ENCODE measurements at places on chromosomes 5 and 9.

- no peak for DNase-seq
Measured at GRCh38 chr5:133399247-133399891, 213.0 kb downstream of the FSTL4 start.

DNA sequence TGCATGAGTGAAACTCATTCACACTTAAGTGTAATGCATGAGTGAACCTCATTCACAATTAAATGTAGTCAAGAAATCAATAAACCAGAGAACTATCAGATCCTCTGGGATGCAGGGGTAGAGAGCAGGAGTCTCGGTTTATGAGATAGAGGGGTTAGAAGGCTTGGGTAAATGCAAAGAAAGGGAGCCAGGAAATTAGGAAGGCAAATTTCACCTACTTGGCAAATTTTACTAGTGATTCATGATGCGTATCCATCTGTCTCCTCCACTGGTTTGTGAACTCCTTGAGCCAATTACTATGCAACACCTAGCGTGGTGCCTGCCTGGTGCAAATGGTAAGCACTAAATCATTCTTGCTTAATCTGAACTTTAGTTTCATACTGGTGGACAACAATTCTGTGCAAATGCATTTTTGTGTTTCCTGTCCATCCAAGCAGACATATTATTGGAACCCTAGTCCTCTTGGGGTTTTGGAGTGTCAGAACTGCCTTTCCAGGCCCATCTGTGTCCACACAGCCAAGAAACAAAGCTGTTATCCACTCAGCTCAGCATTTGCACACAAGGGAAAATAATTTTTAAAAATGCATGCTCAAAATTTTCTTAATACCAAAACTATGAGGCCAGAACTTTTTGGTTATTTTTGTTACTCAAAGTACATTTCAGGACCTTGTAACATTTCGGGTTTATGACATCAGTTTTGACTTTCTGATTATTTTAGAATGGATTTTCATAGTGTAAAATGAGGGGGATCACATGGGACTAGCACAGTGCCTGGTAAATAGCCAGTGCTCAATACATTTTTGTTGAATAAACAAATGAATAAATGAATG lies 5.2 kb downstream of the HAPLN1 start:
- DNase-seq = no peak

DNA sequence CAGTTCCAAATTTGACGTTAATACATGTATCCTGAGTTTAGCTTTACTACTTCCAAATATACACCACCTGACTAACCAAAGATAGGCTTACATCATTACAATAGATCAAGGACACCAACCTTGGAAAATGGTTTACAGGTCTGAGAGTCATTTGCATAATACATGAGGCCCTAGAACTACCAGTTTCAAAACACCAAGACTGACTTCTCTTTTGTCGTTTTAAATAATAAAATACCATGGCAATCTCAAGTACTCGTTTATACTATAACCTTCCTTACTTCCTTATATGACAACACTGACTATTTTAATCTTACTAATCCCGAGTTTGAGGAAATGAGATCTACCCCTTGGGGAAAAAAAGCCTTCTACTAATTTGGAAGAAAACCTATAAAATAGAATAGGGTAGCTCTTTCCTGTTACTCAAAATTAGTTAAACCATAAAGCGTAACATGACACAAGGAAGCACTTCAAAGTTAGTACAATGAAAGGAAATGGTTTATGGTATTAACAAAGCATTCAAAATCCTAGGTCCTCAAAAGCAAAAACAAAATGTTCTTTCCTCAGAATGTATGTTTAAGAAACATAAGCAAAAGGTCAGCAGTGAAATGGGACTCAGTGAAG lies 42.1 kb downstream of the UBQLN1 start:
- no peak for DNase-seq

DNA sequence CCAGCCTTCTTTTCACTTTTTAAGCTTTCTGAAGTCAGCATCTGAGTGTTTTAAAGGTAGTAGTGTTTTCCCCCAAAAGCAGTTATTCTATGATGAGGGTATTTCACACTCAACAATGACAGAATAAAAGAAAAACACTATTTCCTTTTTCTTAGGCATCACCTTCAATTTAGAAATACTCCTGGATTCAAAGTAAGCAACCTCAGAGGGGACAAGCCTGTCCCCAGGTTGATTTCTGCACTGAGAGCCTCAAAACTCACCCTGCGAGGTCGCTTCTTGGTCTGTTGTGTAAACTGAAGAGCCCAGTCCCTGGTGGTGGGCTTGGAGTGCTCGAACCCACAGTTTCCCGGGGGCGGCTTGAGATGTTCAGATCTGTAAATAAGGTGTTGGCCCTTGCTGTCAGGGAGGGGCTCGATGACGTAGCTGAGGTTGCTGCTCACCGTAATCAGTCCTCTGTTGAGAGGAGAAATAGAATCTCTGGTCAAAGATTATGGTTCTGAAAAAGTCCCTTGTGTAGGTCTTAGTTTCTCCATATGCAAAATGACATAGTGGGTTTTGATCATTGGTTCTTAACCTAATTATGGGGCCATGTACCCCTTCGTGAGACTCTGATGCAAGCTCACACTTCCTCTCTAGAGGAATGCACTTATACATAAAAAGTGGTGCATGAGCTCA lies 55.9 kb downstream of the ADAM19 start:
- DNase-seq = no peak

GRCh38 chr5:164002214-164002613 lies 496.8 kb downstream of the MAT2B start:
- DNase-seq = no peak

DNA sequence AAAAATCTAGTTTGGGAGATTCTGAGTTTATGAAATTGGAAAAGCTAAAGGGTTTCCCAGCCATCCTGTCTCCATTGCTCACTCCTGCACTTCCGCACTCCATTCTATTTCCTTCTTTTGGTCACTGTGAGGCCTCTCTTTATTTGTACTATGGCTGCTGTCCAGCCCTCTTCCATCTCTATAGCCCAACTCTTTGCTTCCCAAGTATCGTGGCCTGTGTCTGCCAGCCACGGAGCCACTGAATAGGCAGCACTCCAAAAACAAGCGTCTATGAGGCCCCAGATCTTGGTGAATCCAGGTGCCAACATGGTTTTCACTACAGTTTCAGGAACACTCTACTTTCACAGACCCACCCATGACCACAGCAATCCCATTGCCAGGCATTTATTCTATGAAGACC lies 37.2 kb downstream of the GRAMD2B start:
- no peak for DNase-seq

- DNase-seq = no peak
Measured at GRCh38 chr9:80509358-80509757, 937.6 kb downstream of the TLE4 start.

- DNase-seq = no peak
Measured at GRCh38 chr5:178312880-178313282, 80.3 kb upstream of the PHYKPL start.

DNA sequence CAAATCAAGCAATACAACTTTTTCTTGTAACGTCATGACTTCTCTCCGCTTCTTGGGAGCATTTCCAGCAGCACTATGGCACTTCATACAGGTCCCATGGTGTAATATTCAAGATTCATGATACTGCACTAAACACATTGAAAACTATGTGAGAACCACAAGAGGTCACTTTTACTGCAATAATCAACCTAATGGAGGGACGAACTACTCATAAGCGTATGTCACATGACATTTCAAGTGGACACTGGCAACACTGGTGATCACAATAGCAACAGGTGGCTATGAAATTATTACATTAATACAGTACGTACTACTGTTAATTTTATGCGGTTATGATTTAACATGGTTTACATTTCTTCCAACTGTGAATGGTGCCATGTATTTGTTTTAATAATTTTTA lies 78.6 kb upstream of the TBC1D9B start:
- DNase-seq = no peak

DNA sequence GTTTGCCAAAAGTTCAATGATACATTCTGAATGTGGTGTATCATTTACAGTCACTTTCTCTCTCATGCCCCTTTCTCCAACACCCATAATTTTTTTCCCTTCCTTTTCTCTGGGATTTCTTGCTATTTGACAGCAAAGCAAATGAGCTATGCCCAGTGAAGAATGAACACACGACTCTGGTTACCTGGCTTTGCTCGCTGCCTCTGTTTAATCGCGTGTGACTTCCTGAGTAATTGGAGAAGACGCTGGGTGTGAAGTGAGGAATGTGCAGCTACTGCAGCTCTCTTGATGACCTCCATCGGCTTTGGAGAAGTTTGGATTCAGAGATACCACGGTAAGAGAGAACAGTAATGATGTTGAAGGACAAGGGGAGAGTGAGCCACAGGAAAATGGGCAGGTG lies 651.8 kb downstream of the KIF4B start:
- DNase-seq = no peak

DNA sequence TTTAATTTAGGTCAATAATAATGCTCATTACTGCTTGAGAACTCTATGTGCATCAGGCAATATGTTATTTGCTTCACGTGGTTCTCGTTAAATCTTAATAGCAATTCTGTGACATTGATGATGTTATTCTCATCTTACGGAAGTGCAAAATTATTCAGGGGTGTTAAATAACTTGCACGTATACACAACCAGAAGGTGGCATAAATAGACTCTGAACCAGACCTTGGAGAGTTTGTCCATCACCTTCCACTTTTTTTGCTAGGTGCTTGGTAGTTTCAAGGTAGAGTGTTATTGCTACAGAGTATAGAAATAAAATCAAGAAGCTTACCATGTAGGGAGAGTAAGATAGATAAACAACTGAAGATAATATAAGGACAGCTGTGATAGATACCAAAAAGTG lies 23.6 kb upstream of the TNFAIP8 start:
- DNase-seq = no peak

DNA sequence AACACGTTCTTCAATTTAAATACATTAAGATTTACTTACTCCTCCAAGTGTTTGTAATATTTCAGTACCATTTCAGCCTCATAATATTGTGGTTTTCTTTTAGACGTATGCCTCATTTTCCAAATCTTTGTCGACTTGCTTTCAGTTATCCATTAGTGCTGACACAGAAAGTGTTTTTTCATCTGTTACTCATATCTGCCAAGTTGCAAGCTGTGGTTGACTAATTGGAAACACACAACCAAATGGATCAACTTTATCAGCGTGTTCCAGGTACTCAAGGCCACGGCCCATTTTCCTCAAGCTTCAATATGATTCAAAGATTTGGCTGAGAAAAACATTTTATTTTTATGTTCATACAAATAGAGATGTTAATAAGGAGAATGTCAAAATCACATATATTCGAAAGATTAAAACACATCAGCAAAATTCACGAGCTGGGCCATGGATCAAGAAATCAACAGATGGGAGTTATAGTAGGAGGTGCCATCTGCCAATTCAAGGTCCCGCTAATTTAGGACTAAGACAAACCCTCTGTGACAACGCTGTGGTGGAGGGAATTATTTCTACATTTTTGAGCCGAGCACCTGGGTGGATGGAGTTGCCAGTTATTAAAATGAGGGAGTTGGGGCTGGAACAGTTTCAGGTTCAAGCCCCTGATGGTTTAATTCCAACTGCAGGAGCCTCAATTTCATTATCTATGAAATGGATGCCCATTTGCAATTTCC lies 27.2 kb upstream of the CCNJL start:
- DNase-seq = no peak

GRCh38 chr5:167049043-167049663 lies 1242.3 kb upstream of the WWC1 start:
- DNase-seq = peak; percentile 12

- no peak for DNase-seq
Measured at GRCh38 chr9:112380102-112380824, at the start of gene HSDL2. Gene HSDL2, plus strand, starts transcription at chr9:112380108. Its CDS starts 56 bp downstream, at chr9:112380164.

- no peak for DNase-seq
Measured at GRCh38 chr5:7857926-7858632, 7.1 kb upstream of the CFAP90 start.

- DNase-seq = no peak
Measured at GRCh38 chr5:25862276-25862675, 1176.1 kb downstream of the CDH9 start.

DNA sequence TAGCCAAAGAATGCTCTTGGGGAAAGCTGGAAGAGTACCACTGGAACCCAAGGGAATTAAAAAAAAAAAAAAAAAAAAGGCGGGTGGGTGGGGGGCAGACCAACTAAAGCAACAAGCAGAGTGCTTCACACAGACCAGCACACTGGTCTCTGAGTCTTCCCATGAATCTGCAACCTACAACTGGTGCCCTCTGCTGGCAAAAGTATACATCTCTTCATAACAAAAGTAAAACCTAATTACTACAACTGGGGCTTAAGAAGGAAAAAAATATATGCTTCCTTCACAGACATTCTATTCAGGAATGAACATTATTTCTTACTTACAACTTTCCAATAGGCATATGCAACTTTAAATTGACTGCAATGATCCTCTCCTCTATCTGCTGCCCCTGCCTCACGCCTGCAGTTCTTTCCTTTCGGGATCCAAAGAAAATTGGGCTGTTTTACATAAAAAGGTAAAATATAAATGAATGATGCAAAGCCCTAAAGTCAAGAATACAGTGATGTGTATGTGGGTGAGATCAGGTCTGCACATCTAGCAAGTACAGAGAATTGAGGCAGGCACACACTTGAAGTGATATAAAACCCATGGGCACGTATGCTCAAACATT lies 7.2 kb upstream of the KLHL3 start:
- DNase-seq = no peak

DNA sequence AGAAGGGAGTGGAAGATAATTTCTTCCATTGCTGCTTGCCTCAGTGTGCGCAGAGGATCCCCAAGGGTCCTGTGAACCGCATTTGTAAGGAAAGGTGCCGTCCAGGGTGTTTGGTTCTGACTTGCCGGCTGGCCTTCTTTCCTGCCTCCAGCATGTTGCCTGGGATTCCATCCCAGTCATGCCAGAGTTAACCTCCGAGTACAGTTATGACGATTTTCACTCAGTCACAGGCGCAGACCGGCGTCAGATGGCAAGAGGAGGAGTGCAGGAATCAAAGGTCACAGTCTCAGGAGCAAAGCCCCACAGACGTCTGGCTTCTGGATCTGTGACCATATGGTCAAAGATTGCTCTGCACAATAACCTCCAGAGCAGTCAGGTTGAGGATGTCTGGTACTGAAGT lies 5.9 kb upstream of the GADD45G start:
- DNase-seq = no peak

DNA sequence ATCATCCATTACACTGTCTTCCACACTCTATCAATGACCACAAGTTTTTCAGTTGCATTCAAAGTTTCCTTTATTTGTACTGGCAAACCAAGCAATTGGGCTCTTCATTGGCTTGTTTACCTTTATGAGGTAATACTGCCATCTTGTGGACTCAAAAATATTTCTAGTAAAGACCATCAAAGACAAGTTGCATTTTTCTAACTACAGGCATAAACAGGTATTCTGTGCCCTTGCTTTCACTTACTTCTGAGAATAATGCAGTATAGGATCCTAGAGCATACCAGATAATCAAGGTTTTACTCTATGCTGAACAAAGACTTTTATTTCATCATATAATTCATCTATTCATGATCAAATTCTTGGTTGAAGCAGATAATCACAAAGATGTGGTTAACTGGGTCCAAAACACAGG lies 173.7 kb upstream of the POU5F2 start:
- DNase-seq = peak; percentile 21

DNA sequence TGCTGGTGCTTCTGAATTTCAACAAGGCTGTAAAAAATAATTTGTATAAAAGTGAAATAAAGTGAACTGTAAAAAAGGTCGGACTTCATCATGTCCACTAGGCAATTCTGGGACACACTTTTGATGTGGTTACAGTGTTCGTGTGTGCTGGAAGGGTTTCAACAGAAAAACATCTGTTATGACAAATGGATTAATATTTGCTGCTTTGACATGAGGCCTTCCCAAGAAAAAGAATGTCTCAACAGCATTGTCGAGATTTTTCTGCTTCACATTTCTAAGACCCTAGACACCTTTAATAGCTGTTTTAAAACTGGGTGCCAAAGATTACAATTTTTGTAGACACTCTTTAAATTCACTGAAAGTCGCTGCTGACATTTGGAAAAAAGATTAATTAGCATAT lies 216.6 kb downstream of the SLC12A2 start:
- no peak for DNase-seq

Measured in fibroblast of skin of left biceps (primary cell).